ENCODE measurements at places on chromosomes 7 and 10. TPM values are rescaled to one million over a fixed set of nuclear protein-coding genes. Genes with fewer than 3 reads are reported as not detected.

DNA sequence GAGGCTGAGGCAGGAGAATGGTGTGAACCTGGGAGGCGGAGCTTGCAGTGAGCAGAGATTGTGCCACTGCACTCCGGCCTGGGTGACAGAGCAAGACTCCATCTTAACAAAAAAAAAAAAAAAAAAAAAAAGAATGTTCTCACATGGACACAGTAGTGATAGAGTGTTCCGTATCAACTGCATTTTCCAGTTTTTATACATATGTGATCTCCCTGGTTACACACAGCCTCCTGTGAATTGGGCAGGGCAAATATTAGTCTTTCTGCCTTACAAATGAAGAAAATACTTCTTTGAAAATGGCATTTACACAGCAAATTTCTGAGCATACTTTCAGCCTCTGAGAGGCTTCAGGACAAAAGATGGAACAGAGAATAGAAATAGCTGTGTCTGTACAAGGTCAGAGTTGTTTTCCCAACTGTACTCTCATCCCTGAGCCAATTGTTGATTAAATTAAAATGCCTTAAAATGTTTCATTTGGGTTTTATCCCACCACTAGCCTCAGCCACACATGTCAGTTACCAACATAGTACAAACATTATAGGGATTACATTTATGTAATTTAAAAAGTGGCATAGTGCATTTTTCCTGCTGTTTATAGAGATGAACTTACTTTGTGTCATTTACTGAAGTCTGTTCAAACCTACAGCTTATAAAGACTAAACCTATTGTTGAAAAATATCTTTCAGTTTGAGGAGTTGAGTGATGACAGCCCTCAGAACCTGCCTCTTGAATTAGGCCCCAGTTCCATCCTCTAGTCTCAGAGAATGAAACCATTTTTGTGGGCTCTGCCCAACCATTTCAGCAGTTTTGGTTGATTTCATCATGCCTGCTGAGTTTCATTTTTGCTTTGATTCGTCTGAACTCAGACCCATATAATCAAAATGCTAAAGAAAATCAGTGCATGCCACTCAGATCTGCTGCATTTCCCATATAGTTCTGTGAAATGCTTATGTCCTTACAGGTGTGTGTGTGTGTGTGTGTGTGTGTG, 609.4 kb upstream of the C7orf33 start:
- DNase-seq, result no peak

GRCh38 chr10:87850742-87851205, 12.6 kb downstream of the KLLN start:
- peak; percentile 54 for DNase-seq

GRCh38 chr10:49023752-49024151, 84.1 kb upstream of the LRRC18 start:
- DNase-seq, result no peak

Gene ETV1
- 12.5 TPM for total RNA-seq

DNA sequence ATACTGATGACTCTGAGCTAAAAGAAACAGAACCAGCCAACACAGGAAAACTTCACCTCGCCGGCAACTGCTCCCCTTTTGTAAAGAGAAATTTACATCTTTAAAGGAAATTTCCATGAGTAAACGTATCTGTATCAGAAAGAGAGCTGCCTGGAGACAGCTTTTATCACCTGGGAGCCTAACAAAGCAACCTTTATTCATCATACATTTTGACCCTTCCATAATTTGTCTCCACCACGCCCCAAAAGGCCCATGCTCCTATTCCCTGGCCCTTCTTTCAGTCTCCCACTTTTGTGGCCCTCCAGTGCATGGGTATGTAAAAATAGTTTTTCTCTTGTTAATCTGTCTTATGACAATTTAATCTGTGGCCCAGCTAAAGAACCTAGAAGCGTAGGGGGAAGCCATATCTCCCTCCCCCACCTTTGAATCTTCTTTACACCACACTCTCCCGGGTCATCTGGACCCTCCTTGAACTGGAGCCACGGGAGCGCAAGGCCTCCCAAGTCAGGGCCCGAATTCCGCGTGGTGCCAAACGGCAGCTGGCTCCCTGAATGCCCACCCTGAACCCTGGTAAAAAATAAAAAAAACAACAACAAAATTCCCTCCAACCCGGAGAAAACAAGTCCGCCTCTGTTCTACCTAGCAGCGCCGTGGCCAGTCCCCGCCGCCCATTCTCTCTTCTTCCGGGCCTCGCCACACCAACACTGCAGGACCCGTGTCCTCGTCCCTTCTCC, 15.4 kb upstream of the FKBP9 start:
- no peak for DNase-seq

DNA sequence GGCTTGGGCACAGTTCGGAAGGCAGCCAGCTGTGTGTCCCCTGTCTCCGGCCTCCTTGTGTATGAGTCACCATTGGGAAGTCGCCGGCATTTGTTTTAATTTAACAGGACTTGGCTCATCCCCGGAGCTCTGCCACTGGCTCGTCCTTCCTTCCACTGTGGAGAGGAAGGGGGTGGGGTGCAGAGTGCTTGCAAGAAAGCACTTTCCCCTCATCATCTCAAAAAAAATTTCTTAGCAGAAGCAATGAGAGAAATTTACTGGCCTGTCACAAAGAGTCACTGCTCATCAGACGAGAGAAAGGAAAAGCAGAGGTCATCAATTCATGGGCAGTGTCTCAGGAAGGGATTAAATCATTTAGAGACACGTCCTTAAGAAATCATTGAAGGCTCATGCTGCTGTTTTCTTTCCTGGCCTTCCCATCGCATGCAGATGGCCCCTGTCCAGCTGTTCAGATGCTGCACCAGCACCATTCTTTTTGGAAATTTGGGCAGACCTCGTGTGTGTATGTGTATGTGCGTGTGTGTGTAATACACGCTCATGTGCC, 93.3 kb downstream of the BMS1 start:
- DNase-seq, result no peak

DNA sequence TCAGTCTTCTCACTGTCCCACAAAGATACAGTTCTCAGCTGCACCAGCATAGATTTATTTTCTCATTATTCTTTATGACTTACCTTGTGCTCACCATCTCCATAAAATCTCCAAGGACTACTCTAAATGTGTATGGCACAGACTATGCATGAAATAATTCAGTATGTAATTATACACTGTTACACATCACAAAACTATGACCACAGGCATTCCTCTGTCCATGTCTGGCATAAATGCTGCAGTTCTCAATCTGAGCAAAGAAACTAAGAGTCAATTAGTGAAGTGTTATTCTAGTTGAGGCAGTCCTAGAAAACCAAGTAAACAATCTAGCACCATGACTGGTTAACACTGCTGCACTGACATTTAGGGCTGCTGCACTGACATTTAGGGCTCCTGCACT, 2.7 kb downstream of the CYCS start:
- DNase-seq, result no peak

Gene ASB13
- total RNA-seq, result 3.3 TPM

GRCh38 chr7:17965603-17966002, 25.3 kb upstream of the SNX13 start:
- DNase-seq, result no peak

Gene STEAP1B
- total RNA-seq, result 1.4 TPM

Gene PTF1A
- not detected for total RNA-seq

DNA sequence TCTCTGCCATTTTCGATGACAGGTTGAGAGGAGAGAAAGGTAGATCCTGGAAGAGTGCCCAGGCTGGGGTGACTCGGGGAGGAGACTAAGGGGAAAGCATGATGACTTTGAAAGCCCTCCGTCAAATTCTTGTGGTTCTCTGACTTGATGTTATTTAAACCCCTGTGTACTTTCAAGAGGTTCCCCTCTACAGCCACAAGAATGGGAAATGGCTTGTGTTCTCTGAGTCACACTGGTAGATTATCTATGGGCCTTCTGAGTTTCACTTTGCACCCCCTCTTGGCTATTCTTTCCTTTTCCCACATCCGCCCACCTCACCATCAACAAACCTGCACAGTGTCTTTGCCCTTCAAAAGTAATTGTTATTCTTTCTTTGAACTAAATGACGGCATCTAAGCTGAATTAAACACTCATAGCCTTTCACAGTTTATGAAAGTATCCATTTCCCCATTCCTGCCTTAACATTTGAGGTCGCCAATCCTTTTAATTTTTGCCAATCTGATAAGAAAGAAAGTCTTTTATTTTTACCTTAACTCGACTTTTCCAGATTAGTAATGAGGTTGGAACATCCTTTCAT, 24.1 kb downstream of the PRF1 start:
- peak; percentile 74 for DNase-seq

- DNase-seq, result no peak
These were observed 26.2 kb downstream of the FAM171A1 start for GRCh38 chr10:15344876-15345285.

Gene NRG3
- total RNA-seq, result not detected

DNA sequence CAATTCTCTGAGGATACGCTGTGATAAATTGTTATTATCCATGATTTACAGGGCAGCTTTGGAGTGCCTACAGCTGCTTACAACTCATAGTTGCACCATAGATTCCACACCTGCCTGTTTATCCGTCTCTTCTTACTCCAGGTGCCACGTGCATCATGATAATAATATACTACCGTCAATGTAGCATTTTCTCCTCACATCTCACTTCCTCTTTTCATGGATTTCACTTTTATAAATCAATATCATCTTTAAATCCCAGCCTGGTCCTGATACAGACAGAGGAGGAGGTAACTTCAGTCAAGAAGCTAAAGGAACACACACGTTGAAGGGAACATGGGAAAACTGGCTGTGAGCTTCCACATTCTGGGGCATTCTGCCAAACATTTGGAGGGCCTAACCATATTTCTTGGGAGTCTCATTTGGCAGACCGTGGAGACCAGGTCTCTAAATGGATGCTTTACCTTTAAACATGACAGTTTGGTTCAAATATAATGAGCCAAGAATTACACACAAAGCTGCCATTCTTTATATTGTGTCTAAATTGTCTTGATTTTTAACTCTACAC, 2.4 kb downstream of the CH25H start:
- DNase-seq, result no peak

- DNase-seq, result no peak
These were observed 9.8 kb upstream of the DLX6 start for GRCh38 chr7:96995406-96996110.
